ENCODE measurements at places on chromosomes 12 and 14.

DNA sequence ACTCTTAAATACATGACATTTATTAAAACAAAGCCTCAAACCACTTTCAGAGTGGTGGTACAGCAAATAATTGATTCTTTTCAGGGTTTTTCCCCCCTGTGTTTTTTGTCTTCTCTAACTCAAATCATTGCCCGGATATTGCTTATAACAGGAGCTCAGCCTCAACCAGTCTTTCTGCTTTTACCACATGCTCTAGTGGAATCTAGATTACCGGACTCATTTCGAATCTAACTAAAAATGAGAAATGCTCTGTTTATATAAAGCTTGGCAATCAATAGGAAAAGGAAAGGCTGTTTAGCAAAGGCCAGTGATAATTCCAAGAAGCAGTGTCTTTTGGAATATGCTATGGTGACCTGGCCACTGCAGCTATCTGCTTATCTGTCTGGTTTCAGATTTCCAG is 161.5 kb downstream of the ETV6 start:
- no peak for DNase-seq

- no peak for DNase-seq
Measured at GRCh38 chr14:96117101-96117897, 78.1 kb downstream of the C14orf132 start.

- DNase-seq: no peak
Measured at GRCh38 chr14:54881761-54882401, 20.7 kb downstream of the GCH1 start.

- no peak for DNase-seq
Measured at GRCh38 chr12:22287776-22288621, 46.5 kb downstream of the ST8SIA1 start.

GRCh38 chr14:60753264-60754119 is 18.9 kb downstream of the MNAT1 start:
- peak; percentile 55 for DNase-seq

DNA sequence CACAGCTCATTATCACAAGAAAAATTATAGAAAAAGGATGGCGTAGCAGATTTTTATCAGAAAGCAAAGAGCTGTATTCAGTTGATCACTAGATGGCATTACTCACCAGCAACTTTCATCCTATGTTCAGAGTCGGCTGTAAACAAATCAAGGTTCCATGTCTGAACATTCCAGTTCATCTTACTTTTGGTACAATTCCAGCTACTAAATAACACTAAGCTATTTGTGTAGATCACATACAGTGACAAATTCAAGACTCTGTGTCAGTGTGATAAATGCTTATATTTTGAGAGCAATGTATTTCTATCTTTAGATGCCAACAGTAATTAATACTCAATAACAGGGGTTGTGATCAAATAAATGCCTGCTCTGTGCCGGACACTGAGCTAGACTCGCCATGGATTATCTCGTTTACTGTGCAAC is 30.1 kb downstream of the NRDE2 start:
- no peak for DNase-seq

DNA sequence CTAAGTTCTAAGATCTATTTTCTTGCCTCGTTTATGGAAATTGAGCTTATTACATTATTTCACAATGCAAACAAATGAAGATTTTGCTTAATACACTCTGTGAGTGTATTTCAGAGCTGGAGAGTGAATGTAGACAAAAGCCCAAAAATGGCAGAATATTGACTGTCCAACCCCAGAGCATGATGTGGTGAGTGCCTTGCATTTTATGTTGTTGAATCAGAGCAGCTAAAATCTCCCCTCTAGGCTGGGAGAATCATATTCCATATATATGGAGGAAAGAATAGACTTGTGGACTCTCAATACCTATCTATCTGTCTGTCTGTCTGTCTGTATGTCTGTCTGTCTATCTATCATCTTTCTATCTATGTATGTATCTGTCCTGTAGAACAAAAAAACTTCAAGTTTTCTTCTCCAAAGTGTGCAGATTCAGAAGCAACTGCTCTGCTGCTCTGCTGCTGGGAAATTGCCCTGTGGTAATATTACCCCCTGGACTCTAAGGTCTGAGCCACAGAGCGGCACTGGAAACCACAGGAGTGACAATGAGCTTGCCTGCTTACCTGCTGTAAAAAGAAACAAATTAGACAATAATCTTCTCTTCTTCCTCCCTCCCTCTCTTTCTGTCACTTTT is 209.4 kb upstream of the PRICKLE1 start:
- no peak for DNase-seq

DNA sequence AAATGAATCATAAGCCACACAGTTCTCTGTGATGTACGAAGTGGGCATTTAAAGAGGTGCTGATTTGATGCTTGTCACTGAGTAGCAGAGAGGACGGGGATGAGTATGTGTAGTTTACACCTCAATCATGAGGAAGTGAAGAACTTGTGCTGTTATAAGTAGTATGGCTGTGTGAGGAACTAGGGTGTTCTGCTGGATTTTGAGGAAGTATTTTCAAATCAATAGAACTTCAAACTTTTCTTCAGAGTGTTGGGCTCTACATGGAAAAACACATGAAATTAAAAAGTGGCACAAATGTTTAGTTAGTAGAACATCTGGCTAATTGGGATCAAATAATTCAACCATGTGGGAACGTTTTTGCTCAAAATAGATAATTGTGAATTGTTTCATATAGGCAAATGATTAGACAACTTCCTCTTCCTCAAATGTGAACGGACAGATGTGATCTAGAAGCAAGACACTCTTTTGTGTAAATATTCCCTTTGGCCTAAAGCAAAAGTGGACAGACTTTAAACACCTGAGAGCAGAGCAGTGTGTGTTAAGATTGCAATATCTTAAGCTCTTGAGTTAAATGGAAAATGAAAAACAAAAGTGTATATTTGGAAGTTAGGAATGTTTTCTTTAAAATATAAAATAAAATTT is 168.5 kb downstream of the NAV3 start:
- no peak for DNase-seq

- no peak for DNase-seq
Measured at GRCh38 chr14:53156238-53156637, 3.1 kb upstream of the DDHD1 start.

DNA sequence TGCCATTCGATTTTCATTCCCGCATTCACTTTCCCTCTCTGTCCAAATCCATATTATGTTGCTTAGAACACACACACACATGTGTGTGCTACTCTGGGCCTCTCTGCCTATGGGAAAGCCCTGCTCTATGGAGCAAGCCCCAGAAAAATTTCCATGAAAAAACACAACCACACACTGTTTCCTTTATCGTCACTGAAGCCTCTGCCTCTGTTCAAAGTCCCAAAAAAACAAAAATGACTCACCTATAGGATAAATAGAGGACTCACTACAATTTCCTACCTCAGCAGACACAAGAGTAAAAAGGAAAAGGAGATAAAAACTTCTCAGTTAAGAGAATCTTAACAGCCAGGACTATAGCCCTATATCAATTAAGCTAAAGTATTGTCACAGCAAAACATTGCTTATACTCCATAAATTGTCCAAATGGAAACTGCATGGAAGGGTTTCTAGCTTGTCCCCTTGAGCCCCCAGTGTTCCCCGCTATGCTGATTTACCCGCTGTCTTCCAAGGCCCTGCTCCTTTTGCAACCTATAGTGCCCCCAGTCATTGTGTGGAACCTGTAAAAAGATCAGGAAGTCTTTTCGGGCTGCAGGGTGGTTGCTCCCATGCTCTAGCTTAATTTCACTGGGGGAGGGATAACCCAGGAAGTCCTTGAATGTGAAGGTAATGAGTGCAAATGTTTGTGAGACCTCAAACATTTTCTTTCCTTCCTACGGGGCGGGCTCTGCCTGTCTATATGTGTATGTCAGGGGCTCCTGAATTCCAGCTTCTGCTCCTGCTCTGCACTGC is 11.1 kb upstream of the PIP4K2C start:
- no peak for DNase-seq

DNA sequence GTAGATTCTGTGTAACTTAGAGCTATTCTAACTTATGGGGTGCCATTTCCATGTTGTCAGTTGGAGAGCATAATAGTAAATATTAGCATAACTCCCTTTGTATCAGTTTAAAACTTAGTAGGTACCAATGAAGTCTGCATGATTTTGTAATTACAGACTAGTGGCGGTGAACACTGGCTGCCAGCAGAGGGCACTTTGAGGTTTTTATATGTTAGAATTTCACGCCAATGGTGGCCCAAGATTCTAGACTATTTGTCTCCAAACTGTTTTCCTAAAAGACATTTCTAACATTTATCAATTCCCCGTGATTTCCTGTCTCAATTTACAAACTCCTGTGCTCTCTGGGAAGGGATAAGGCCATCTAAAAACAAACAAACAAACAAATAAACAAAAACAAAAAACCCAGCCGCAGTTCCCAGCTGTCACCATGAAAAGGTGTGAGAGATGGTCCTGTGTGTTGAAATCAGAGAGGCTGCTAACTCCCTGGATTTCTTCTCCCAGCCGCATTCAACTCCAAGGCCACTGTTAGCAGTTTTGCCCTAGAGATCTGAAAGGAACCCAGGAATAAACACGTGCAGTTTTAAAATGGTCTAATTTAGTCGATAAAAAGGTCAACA is 57.6 kb downstream of the BRMS1L start:
- DNase-seq: no peak

- no peak for DNase-seq
Measured at GRCh38 chr14:77508249-77508648, 9.6 kb upstream of the ISM2 start.

GRCh38 chr12:62967701-62968100 is 32.8 kb upstream of the PPM1H start:
- no peak for DNase-seq

DNA sequence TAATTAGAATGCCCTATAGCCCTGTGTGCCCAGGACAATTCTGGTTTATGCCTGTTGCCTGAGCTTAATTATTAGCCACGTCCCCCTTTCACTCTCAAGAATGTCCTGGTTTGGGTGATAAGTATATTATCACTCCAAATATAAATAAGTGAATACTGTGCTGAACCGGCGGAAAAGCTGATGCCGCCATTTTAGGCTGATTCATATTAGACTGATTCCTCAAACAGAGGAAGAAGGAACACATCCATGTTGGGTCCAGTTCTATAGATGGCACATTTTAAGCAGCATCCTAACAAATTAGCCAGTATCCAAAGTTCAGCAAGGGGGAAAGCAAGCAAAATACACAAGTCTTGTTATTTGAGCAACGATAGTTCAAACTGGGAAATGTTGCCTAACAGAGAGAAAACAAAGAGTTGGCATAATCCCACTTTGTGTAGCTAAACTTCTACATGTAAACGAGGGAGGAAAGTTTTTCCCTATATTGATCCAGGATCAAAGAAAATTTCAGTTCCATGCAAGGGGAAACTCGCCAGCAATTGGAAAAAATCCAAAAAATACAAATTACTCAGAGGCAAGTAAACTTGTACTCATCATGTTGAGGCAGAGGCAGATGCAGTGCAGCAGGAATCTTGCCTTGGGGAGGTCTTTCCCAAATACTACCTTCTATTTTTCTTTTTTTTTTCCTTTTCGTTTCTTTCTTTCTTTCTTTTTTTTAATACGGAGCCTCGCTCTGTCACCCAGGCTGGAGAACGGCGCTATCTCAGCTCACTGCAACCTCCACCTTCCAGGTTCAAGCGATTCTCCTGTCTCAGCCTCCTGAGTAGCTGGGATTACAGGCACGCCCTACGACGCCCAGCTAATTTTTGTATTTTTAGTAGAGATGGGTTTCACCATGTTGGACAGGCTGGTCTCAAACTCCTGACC is 96.2 kb downstream of the ITPR2 start:
- no peak for DNase-seq

- DNase-seq: no peak
Measured at GRCh38 chr12:32366714-32367113, 32.6 kb upstream of the FGD4 start.

DNA sequence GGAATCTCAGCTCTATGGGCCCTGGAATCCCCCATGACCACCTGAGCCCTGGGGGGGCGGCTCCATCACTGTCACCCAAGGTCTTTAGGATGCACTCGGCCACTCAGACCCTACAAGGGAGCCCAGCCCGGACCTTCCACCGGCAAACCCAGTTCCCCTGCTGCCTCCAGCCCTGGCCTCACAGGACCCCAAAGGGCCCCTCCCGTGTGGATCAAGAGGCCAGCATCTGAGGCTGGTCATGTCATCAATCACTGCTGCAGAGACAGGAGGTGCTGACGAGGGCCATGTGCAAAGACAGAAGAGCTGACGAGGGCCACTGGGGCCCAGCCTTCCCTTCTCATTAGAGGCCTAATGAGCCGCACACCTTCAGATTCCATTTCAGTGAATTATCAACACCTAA is 39.0 kb upstream of the SFSWAP start:
- no peak for DNase-seq

- DNase-seq: no peak
Measured at GRCh38 chr12:93048656-93049055, 119.6 kb upstream of the EEA1 start.

DNA sequence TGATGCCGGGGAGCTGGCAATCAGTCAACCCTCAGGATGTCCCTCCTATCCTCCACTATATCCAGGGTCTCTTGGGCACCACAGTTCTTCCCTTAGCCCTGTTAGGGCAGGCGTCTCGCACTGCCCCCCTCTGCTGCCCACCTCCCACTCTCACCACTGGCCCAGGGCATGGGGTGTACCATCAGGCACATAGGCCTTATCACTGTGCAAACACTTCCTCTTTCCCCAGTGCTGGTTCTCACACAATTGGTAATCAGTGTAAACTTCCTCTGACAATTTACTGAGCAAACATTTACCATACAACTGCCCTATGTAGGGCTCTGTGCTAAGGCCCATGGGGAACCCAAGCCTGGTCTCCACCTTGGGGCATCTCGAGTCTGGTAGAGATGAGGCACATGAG is 20.1 kb upstream of the TMED10 start:
- DNase-seq: no peak

DNA sequence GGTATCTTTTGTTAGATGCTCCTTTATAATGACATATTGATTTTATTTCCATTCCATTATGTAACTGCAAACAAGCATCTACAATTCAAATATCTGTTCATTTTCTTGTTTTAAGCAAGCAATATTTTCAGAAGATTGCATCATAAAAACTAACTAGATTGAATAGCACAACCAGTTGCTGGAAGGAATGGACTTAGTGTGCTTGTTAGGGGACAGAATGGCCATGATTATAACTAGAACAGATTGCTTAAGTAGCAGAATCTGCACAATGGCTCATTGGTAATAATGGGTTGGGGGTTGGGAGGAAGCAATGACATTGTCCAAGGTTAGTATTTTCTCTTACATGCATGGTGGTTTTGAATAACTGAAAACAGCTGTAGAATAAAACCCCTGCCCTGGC is 939.5 kb downstream of the SLC16A7 start:
- DNase-seq: no peak

- DNase-seq: no peak
Measured at GRCh38 chr14:73842851-73843250, 8.8 kb upstream of the PTGR2 start.

- DNase-seq: no peak
Measured at GRCh38 chr12:63308671-63309070, 157.7 kb upstream of the AVPR1A start.

DNA sequence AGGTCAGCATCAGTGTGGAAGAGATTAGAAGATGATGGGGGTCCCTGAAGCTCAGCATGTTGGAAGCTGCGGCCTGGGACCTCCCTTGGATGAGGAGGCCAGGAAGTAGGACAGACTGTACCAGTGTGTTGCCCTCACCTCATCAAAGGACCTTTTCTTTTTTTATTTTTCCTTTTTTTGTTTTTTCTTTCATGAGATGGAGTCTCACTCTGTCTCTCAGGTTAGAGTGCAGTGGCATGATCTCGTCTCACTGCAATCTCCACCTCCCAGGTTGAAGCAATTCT is 16.4 kb upstream of the FAM222A start:
- DNase-seq: no peak

- peak; percentile 50 for DNase-seq
Measured at GRCh38 chr14:100222224-100223093, 16.5 kb upstream of the YY1 start.

GRCh38 chr12:66047411-66048021 is 83.0 kb downstream of the LLPH start:
- DNase-seq: no peak
